ENCODE measurements at places on chromosomes 1 and 21.
A peak's percentile ranks its signal among the peaks of the same experiment; 100 is the strongest.

GRCh38 chr21:29072873-29073221, 601 bp downstream of the CCT8 start:
- DNase-seq = no peak

GRCh38 chr1:238745069-238745468, 641.3 kb upstream of the CHRM3 start:
- no peak for DNase-seq

DNA sequence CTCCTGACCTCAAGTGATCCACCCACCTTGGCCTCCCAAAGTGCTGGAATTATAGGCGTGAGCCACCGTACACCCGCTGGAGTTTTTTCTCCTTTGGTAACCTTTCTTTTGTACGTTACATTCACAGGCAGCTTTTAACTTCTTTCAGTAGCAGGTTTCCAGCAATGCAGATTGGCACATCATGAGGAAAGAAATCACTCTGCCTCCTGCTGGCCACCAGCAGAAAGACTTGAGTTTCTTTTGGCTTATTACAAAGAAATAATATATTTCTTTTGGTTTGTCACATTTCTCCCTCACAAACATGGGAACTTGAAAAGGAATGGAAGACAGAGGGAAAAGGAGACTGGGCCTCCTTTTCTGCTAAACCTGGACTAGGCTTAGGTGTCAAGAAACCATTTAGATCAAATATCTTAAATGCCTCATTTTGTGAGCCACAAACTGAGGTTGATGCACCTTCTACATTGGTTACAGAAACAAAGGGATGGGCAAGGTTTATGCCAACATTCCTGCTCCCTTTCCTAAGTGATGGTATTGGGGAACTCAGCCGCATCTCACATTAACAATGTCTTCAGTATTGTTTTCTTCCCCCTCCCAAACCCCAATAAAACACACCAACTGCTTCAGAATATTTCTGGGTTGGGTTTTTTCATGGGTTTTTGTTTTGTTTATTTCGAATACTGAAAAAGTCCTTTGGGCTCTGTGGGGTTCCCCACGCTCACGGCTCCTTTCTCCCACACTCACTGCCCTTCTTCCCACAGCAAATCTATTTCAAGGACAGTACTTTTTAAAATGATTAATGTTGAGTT, 7.7 kb downstream of the ENSA start:
- DNase-seq = peak; percentile 67

DNA sequence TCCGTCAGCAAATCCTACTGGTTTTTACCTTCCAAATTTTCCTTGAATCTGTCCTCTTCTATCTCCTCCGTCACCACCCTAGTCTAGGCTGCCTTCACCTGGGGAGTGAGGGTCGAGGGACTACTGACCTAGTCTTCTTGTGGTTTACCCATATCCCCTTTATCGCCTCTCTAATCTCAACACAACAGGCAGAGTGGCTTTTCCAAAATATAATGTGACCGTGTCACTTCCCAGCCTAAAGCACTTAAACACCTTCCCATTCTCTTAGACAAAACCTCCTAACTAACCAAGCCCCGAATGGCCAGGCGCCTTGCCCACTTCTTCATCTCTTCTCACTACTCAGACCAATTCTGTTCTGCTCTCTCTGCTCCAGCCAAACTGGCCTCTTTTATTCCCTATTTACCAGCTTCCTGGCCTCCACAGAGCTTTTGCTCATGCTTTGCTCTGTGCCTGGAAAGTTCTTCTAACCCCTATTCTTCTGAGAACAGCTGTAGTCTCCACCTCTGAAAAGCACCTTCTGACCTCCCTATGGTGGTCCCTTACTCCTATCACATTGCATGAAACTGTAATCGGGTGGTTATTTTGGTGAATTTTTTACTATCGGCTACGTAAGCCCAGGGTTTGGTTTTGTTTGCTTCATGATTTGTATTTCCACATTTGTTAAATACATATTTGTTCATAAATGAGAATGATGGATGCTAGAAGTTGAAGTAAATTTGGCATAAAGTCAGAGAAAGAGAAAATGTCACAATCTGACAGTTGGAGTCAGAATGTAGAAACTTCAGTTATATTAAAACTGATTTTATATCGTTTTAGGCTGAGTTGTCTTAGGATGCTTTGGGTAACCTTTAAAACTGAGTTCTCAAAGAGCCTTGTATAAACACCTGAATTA, 1.2 kb upstream of the NBPF1 start:
- DNase-seq = peak; percentile 38

DNA sequence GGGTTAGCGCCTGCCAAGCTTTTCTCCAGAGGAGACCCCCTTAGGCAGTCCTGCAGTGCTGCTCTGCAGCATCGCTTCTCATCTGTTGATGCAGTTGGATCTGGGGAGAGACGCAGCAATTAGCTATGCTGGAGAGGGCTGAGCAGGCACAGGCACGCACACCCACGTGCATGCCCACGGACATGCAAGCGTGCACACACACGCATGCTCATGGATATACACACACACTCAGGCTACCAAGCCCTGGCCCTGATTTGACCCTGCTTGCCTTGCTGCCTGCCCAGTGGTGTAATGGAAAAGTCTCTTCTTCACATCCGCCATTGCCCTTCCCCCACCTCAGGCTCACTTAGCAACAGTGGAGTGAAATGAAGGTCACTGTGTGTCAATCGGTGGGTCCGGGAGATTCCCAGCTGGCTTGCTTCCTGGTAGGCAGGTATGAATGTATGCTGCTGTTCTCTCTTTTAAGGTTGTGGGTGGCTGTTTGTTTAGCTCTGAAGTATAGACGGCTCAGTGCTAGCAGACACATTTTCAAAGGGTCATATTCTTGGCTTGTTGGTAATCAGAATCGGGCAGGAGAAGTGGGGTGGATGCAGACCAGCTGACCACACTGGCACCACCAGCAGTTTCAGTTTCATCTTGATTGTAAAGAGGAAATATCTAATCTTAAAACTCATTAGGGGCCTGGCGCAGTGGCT, 9.5 kb downstream of the ATP1B1 start:
- DNase-seq = peak; percentile 47

- DNase-seq = no peak
Observed at GRCh38 chr21:42424914-42425541, 21.3 kb downstream of the UBASH3A start.

DNA sequence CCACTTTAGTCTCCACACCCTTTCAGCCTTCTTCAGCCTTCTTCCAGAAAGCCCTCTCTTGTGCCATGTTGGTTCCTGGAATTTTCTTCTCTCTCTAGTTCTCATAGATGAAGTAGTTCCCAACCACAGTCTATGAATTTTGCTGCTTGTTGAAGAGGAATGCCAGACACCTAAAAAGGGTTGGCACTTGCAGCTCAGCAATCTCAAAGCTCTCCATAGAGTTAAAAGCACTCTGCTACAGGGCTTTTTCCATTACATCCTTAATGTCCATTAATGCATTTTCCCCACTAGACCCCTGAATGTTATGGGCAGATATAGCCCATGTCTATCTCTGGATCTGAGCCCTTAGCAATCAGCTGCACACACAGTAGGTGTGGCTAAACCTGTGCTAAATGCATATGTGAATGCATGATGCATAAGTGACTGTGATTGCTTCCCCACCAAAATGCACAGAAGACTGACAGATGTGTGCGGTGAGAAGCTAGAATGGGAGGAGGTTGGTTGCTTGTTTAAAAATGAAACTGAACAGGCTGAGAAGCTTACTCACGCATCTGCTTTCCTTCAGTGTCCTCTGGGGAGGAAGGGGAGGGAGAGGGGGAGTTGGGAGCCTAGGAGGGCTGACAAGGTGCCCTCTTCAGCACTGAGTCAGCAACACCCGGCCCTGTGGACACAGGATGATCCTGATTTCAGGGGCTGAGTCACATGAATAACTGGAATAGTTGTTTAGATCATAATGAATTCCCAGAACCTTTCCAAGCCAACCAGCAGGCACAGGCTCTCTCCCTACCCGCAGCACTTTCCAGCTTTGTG, 146.1 kb upstream of the FGGY start:
- DNase-seq = peak; percentile 61

DNA sequence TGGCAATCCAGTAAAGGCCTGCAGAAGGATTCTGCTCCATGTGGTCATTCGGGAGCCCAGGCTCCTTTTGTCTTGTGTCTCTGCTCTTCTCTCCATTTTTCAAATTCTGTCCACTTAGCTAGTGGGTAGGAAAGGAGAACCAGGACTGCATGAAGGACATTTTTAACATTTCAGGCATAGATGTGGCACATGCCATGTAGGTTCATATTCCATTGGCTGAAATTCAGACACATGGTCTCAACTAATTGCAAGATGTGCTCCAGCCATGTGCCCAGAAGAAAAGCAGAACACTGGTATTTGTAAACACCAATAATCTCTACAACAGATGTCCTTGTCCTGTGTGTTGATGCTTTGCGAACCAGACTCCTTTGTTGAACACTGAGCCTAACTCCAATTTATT, 85.2 kb upstream of the WLS start:
- DNase-seq = no peak

DNA sequence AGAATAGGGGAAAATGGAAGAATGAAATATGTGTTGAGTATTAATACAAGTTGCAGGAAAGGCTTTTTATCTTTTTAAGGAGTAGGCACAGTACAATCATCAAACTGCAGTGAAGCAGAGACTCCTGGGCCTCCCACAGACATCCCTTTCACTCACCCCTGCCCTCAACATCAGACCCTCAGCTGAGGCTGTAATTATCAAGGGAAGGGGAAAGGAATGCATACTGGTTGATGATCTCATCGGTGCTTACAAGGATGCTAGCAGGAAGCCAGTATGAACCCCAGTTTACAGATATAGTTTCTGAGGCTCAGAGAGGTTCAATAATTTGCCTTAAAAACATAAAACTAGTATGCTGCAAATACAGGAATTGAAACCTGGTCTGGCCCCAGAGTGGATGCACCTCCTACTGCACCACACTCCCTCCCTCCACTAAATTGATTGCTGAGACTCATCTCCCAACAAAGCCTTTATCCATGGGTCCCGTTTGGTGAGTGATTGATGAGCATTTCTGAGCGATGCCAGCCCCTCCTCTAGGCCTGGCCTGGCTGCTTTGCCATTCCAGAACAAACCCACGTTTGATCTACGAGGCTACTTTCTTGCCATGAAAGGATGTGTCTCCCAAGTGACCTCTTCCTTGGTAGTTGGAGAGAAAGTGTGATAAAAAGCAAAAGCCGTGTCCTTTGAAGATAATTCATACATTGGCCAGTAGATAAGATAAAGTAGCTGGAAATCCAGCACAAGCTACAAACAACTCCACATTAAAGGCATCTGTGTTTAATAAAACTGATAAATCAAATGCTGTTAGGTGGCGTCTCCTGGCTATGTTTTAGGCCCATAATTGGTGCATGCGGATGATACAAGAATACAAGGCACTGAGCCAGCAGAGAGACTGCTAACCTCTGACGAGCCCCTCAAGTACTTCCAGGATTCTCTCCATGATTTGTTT, 233.9 kb upstream of the CAMK1G start:
- no peak for DNase-seq

DNA sequence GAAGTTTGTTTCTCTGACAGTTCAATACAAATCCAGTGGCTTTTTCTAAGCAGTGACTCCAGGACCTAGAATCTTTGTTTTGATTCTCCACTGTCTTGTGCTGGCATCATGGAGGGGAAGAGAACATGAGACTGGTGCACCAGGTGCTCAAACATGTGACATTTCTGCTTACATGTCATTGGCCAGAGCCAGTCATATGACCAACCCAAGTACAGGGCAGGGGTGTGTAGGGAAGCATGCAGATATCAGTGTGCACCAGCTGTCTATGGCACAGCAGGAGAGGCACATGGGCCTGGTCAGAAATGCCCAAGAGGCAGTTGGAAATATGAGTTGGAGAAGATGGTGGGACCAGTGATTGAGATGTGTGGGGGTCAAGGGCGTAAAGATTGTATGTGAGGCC, 297.0 kb downstream of the HHAT start:
- no peak for DNase-seq

GRCh38 chr1:91833946-91834345, 52.0 kb downstream of the TGFBR3 start:
- no peak for DNase-seq

GRCh38 chr1:20194224-20194623, 7.9 kb upstream of the PLA2G2C start:
- DNase-seq = no peak

- DNase-seq = no peak
Observed at GRCh38 chr1:160414881-160415280, 14.5 kb downstream of the VANGL2 start.

GRCh38 chr1:37354876-37355650, 119.3 kb upstream of the ZC3H12A start:
- no peak for DNase-seq

- DNase-seq = no peak
Observed at GRCh38 chr21:35025206-35026152, 23.6 kb downstream of the RUNX1 start.

- DNase-seq = peak; percentile 65
Observed at GRCh38 chr1:97006044-97006661, 284.6 kb downstream of the PTBP2 start.

DNA sequence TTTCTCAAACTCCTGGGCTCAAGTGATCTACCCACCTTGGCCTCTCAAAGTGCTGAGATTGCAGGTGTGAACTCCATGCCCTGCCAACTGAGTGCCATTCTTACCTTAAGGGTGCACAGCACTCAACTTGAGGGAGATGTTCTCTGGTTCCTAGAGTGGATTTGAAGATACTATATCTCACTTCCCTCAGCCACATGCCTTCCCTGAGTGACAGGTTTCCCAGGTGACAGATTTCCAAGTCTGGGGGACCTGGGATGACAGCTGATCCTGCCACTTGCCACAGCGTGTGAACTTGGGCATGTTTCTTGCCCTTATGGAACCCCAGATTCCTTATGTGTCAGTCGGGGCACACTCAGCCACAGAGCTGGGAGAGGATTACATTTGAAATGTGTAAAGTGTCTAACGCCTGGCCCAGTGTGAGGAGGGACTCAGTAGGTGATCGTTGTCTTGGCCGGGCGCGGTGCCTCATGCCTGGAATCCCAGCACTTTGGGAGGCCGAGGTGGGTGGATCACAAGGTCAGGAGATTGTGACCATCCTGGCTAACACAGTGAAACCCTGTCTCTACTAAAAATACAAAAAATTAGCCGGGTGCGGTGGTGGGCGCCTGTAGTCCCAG, 29.6 kb upstream of the BTG2 start:
- DNase-seq = peak; percentile 12

- no peak for DNase-seq
Observed at GRCh38 chr1:80918380-80918779, 882.4 kb upstream of the ADGRL2 start.

DNA sequence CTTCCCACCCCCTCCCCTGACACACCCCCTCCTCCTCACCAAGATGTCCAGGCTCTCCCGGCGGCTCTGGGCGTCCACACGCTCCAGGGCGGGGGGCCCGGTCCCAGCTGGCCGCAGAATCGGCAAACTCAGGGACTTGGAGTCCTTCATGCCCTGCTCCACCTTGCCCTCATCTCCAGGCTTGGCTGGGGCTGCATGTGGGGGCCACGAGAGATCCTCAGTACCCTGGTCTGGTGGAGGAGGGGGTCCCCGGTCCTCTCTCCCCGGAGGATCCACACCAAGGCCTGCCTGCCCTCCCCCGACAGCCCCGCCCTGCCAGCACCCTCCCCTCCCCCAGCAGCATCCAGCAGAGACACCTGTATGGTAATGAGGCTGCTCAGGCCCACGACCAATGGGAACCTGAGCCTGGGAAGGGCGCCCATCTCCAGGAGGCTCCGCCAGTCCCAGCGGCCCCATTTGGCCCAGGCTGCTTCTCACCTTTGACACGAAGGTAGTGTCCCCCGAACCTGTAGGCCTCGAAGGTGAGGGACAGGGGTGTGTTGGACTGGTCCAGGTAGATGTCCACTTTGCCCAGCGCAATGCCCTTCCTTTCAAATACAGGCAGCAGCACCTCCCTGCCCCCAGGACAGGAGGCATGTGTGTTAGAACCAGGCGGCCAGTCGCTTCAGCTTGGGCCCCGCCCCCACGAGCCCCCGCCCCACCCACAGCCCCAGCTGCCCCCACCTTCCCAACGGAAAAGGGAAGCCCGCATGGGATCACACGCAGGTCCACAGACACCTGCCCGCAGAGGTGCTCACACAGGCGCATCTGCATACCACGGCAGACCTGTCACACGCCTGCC, 8.2 kb upstream of the TNFRSF25 start:
- no peak for DNase-seq
